ENCODE measurements at places on chromosomes 7 and 10.

DNA sequence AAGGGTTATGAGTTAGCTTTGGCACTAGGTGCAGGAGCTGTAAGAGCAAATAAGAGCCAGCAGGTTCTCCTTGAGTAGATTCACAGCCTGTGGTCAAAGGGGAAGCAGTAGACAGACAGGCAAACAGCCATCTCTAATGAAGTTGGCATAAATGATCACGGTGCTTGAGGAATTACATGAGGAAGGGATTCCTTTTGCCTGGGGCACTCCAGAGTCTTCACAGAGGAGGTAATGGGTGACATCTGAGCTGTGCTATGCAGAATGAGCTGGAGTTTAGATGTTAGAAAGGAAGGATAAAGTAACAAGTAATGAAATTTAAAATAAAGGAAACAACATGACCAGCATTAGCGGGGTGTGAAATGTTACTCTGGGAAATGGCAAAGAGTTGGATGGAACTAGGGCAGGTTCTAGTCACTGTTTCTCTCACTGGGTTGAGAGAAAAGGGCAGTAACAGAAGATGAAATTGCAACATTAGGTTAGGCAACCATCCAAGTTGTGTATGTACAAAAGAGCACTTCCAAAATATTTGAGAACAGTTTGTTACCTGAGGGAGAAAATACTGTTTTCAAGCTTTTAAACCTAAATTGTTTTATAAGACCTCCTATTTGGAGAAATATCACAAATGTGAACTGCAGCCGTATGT, 613.8 kb downstream of the PHTF2 start:
- DNase-seq: no peak

DNA sequence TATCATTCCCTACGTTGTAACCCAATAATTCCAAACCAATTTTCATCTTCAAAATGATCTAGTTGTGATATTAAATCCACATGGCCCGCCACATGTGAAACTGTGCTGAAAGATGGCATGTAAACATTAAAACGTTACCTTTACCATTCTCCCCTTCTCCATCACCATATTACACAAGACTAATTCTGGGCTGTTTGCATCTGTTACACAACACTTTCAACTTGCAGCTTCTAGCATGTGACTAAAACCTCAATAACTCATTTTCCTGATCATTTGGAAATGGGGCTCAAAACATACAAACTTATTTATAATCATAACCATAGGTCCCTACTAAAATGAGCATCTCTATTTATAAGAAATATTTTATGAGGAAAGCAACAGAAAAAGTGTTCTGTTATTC, 4.7 kb downstream of the MTERF1 start:
- DNase-seq: no peak

GRCh38 chr10:79310200-79310865, 36.9 kb upstream of the PPIF start:
- no peak for DNase-seq

DNA sequence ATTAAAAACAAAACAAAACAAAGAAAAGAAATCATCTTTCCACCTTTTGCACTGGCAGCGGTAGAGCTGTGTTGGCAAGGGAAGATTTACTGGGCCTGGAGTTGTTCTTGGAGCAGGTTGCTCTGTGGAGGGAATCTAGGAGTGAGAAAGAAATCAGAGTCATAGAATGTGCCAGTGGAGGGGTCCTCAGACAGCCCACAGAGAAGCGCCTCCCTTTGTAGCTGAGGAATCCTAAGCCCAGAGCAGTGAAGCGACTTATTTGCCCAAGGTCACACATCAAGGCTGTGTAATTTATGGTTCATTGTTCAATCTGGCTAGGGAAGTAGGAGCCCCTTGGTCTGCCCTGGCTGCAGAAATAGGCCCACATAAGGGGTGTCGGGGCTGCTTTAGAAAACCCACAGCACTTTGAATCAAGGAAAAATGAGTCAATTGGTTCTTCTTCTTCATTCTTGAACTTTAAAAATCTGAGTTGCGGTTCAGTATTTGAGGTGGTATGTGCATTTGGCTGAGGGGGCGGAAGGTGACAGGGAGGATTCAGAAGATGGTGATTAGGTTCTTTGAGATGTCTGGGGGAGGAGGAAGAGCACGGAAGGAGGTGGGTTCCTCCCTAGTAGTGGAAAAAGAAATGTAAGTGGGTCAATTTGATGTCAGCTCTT, 253.7 kb downstream of the PTEN start:
- no peak for DNase-seq

GRCh38 chr7:18157233-18157632, 129.6 kb upstream of the PRPS1L1 start:
- no peak for DNase-seq

DNA sequence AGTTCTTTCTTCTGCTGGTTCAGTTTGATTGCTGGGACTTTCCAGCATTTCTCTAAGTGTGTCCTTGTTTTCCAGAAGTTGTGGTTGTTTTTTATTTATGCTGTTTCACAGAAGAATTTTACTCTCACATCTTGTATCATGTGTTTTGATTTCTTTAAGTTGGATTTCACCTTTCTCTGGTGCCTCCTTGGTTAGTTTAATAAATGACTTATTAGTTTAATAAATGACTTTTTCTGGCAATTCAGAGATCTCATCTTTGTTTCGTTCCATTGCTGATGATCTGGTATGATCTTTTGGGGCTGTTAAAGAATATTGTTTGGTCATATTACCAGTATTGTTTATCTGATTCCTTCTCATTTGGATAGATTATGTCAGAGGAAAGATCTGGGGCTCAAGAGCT, 59.8 kb upstream of the CYP2C9 start:
- no peak for DNase-seq

- no peak for DNase-seq
These were observed 3.5 kb upstream of the MYOZ1 start for GRCh38 chr10:73644767-73645166.

DNA sequence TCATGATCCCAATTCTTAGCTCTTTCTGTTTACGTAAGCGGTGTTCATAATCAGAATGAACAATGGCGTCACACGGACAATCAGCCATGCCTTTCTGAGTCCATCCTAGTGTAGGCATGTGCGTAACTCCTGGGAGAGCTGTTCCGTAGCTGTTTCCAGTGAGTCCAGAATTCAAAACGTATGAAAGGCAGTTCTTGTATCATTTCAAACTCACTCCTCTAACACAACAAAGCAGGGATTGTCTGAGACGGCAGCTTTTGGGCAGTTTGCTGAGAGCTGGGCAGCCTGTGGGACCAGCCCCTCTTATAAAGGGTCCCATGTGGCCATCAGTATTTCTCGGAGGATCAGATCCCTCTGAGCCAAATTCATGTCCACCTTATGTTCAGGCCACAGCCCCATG, 43.4 kb downstream of the PSPH start:
- DNase-seq: no peak

- DNase-seq: no peak
These were observed 2.2 kb downstream of the GLUD1 start for GRCh38 chr10:87092376-87092860.

DNA sequence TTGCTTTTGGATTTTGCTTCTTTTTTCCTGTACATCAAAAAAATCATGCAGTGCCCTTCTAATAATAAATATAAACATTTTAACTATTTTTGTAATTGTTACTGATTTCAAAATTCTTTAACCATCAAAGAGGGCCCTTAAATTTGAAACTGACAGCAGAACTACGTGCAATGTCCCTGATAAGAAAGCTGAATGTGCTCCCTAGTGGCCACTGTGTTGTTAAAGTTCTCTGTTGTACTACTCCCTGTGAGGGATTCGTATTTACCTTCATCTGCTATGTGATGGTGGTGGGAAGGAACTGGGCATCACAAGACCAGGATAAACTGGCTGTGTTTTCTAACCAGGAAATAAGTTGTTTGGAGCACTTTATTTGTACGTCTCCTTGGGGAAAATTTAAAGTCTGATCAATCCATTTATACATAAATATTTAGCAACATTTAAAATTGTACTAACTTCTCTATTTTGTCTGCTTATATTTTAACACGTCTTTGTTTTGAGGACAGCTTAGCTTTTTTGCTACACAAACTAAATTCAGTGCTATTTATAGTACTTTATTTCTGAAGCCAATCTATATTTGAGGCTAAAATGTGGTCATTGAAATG, 322.4 kb downstream of the HGF start:
- DNase-seq: peak; percentile 46

DNA sequence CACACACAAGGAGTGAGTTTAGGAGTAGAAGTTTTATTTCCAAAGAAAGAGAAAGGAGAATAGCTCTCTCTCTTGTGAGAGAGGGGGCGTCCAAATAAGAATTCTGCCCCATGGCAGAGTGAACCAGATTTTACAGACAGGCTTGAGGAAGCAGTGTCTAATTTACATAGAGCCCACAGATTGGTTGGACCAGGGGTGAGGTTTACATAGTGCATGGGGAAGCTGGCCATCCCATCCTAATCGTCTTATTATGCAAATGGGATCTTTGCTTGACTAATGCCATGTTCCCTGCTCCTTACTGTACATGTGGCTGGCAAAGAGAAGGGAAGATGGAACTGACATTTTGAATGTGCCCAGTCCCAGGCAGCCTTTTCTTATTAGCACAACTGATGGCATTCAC, 60.0 kb upstream of the ACSM6 start:
- DNase-seq: no peak

All from RPMI8226 (cell line).